H4 (cell line): ENCODE measurements at places on chromosomes 6 and 20. TPM values are rescaled to one million over a fixed set of nuclear protein-coding genes. Genes with fewer than 3 reads are reported as not detected.

GRCh38 chr6:7938562-7939183, 28.1 kb upstream of the TXNDC5 start:
- no peak for DNase-seq

DNA sequence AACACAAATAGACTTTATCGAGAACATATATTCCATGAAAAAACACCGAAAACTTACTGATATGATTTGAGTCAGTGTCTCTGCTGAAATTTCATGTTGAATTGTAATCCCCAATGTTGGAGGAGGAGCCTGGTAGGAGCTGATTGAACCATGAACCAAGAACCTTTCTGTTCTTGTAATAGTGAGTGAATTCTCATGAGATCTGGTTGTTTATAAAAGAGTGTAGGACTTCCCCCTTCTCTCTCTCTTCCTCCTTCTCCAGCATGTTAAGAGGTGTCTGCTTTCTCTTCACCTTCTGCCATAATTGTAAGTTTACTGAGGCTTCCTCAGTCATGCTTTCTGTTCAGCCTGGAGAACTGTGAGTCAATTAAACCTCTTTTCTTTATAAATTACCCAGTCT, 1289.3 kb upstream of the CITED2 start:
- DNase-seq, result no peak

- DNase-seq, result no peak
Measured at GRCh38 chr6:306641-307061, 14.4 kb downstream of the DUSP22 start.

Gene AVP
- total RNA-seq, result not detected in 2 replicates

Gene ZMYND8
- total RNA-seq, result 9.0 and 11.7 TPM in 2 replicates
